ENCODE measurements at places on chromosomes 13 and 19.
A peak's percentile ranks its signal among the peaks of the same experiment; 100 is the strongest.

GRCh38 chr19:18848878-18849661 is 17.3 kb downstream of the UPF1 start:
- DNase-seq, result no peak

DNA sequence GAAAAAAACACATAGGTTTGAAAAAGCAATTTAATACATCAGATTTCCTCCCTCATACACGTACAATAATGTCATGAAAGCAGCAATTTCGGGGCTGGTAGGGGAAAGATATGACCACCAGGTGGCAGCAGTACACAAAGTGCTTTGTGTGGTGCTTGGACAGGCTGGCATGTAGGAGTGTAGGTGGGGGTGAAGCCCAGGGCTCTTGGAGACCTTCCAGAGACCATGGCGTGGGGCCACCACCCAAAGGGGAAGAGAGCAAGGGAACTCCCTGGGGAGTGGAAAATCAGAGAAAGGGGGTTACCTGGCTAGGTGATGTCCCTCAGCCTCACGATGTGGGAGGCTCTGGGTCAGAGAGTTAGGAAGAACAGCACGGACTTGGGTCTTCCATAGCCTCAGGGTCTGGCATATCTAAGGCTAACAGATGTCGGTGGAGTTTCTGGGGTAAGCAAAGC is 11.8 kb upstream of the CCNA1 start:
- peak; percentile 63 for DNase-seq

GRCh38 chr19:49437231-49437630 is 4.1 kb downstream of the SLC17A7 start:
- DNase-seq, result no peak

GRCh38 chr13:66689037-66689619 is 541.0 kb downstream of the PCDH9 start:
- DNase-seq, result no peak

DNA sequence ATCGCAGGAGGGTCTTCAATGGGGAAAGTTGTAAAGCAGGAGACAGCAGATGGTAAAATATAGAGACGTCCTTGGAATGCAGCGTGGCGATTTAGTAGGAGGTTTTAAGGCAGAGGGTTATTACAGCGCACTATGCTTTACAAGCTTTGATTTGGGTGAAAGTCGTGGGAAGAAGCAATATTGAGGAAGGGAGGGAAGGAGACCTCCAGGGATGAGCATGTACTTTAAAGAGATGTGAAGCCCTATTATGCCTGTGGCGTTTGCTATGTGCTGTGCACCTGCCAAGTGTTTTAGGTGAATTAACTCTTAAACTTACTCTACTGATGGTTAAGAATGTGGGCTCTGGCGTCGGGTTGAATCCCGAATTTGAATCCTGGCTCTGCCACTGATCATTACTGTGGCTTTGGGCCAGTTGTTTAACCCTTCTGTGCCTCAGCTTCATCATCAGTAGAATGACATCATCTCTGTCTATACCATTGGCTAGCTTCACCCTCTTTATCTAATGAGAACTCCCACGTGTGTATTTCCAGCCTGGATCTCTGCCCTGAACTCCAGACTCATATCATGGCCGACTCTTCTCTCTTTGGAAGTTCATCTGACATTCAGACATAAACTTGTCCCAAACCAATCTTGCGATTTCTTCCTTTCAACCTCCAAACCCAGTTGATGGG is 583 bp downstream of the CCDC61 start:
- no peak for DNase-seq

GRCh38 chr19:53659292-53659691 is 27.5 kb downstream of the DPRX start:
- DNase-seq, result peak; percentile 18

DNA sequence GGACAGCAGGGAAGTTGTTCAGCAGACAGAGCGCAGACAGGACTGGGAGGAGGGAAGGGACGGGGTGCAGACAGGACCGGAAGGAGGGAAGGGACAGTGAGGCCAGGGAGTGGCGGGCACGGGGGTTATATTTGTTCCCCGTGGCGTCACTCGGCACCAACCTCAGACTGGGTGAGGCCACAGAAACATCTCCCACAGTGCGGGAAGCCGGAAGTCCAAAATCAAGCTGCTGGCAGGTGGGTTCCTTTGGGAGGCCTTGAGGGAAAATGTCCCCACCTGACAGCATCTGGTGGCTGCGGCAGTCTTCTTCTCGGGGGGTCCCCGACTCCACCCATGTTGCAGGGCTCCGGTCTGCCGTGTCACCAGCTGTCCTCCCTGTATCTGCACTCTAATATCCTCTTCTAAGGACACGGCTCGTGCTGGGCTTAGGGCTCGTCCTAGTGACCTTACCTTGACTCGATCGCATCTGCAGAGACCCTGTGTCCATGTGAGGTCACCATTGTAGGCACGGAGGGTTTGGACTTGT is 133.0 kb downstream of the STK24 start:
- no peak for DNase-seq

DNA sequence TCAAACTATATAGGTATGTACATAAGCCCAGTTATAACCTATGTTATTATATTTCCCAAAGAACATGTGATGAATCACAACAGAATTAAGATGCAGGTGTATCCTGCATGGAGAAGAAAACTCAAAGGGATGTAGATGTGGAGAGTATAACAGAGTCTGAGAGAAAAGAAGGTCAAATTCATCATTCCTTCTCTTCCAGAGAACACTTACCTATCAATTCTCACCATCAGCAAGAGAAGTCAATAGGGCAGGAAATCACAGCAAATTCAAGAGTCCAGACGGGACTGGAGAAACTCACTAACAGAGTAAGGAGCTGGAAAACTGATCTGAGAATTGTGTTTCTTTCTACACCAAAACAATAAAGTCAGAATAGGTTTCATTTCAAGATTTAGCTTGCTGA is 28.4 kb downstream of the DIAPH3 start:
- no peak for DNase-seq

DNA sequence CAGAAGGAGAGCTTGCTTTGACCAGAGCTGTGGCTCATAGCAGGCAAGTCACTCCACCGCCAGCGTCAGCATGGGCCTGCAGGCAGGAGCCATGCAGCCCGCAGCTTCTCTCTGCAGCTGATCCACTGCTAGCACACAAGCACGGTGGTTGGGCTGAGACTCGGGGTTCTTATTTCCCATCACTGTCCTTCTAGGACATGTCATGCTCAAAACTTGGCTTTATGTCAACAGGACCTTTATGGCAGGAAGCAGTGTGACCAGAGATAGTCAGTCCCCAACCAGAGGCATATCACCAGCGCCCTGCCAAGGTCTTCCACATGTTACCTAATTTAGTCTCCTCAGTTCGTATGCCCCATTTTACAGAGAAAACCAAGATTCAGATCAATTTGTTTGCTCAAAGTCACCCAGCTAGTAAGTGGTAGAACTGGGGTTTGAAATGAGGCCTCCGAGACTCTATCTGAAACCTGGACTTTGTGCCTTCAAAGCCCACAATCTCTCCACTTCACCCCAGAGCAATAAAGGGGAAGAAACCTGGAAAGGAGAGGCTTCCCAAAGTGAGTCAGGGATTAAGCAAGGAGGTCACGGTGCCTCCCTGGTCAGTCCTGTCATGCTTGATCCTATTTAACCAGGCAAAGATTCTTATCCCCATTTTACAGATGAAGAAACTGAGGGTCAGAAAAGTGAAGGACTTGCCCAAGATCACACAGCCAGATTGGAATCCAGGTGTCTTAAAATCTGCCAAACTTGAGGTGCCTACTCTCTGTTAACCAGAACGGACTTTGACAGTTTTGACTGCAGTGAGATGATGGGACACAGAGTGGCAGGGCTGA is 5.1 kb downstream of the TMEM272 start:
- DNase-seq, result no peak

Measured in right renal pelvis (tissue), 4 donors.